ENCODE measurements at places on chromosomes 2 and 18.

- no peak for DNase-seq
Observed at GRCh38 chr18:41747723-41748242, 207.3 kb upstream of the PIK3C3 start.

GRCh38 chr18:926946-927345, 22.3 kb downstream of the ADCYAP1 start:
- DNase-seq, result no peak

DNA sequence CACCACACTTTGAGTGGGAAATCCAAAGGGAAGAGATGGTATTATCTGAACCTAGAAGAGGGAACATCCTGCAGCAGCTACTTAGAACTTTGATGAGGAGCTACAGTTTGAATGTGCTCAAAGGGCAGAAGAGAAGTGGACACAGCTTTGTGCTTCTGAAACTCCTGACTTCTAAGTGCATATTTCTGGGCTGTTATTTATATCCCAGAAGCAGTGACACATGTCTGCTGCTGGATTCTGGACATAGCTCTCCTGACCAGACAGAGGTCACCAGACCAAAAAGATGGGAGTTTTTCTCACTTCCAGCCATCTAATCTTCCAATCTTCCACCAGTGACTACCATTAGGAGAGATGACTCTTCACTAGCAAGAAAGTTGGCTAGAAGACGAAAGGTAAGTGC, 153.9 kb downstream of the FSIP2 start:
- DNase-seq, result no peak

GRCh38 chr2:189544318-189545042, 36.1 kb downstream of the SLC40A1 start:
- DNase-seq, result no peak

- no peak for DNase-seq
Observed at GRCh38 chr2:76977846-76978727, 544.1 kb downstream of the LRRTM4 start.

DNA sequence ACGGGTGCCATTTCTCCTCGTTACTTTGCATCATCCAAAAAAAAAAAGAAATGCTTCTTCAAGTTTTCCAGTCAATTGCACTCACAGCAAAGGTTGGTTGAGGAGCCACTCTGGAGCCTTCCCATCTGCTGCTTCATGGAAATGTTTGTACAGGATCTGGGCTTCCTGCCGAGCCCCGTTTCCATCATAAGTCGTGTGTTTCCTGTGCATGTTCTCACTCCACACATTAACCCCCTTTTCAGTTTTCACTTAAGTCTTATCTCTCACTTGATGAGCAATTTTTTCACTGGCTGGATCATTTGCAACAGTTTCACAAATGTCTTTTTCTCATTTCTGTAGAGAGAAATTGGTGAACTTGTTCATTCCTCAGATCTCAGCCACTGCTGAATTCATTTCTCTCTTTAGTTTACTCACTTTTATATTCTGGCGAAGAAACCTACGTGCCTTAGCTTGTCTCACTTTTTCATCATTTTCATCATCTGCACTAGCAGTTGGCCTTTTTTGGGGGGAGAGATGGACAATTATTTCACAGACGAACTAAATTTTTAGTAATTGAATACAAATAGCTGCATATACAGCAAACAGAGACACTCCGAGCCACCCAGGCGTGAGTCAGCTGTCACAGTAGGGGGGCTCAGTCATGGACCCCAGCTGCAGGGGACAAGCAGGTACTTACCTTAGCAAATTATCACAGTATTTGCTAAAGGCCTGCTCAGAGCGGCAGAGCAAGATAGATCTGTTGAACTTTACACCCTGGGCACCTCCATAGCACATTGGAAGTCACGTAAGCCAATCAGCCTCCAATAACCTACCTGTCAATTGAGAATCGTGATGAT, 750.8 kb upstream of the ID2 start:
- DNase-seq, result no peak

DNA sequence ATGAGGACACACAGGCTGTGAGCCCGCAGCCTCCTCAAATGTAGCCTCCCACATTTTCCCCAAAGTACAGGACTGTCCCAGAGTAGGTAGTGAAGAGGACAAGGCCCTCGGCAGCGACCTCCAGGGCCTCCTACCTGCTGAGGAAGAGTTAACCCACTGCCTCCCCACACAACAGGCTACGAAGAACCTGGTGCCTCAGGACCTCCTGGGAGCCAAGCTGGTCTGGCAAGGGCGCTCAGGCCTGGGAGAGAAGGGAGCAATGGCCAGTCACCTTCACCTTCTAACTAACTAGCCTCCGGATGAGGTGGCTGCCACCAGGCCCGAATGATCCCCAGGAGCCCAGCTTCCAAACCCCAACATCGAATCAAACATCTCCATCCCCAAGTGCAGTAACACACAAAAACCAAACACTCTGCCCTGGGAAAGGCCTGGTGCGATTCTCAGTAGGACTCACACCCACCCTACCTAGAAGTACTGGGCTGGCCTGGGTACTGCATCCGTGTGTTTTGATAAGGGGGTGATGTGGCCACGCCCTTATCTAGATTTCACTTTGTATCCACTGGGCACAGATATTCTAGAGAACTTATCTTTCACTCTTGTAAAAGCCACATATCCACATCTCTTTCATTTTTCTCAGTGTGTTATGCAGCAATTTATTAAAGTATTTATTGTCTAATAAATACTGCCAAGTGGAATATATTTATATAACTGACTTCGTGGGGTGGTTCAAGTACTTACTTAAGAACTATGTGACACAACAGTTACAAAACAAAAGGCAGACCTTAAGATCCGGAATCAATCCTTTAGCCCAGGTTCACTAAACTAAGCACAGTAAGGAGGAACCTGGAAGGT, 9.7 kb downstream of the ERFE start:
- no peak for DNase-seq

GRCh38 chr2:173550143-173550542, 195.5 kb downstream of the CDCA7 start:
- DNase-seq, result no peak
